Mesenteric fat pad (tissue), 1 donor: ENCODE measurements at places on chromosomes 7 and 10. TPM values are rescaled to one million over a fixed set of nuclear protein-coding genes. Genes with fewer than 3 reads are reported as not detected.

DNA sequence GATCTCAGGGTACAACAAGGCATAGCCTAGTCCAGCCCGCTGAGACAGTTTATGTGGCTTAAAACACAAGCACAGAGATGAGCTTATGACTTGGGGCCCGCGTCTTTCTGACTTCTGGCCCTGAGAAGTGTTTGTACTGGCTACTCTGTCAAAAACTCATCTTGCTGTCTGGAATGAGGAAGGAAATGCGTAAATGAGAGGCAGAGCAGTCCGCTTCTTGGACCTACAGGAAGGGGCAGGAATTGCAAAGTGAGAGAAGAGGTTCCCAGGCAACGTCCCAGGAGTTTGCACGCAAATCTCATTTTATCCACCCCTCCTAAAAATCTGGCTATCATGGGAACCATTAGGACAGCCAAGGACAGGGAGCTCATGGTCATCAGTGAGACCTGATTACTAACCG, 5.5 kb downstream of the ANXA11 start:
- DNase-seq: no peak

- DNase-seq: no peak
These were observed 46.2 kb downstream of the CHST3 start for GRCh38 chr10:72010234-72010973.

- DNase-seq: no peak
These were observed 77.1 kb downstream of the KCNMA1 start for GRCh38 chr10:77560471-77560870.

DNA sequence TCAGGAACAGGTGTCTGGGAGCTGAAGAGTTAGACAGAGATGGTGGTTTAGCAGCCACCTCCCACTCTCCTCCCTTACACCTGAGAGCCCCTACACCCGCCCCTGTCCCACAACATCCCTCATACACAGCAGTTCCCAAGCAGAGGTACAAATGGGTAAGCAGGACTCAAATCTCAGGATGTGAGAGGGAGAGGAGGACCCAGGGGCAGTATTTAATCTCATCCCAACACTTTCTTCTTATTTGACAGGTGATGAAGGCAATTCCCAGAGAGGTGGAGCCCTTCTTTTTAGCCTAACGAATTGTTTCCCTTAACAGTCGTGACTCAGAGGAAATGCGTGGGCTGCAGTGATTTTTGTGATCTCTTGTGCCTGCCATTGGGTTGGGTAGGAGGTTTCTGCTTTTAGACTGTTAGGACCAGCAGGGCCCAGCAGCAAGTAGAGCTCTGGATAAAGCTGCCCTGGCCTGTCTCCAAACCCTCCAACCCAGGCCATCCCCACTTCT, 191.3 kb downstream of the HECW1 start:
- DNase-seq: no peak

DNA sequence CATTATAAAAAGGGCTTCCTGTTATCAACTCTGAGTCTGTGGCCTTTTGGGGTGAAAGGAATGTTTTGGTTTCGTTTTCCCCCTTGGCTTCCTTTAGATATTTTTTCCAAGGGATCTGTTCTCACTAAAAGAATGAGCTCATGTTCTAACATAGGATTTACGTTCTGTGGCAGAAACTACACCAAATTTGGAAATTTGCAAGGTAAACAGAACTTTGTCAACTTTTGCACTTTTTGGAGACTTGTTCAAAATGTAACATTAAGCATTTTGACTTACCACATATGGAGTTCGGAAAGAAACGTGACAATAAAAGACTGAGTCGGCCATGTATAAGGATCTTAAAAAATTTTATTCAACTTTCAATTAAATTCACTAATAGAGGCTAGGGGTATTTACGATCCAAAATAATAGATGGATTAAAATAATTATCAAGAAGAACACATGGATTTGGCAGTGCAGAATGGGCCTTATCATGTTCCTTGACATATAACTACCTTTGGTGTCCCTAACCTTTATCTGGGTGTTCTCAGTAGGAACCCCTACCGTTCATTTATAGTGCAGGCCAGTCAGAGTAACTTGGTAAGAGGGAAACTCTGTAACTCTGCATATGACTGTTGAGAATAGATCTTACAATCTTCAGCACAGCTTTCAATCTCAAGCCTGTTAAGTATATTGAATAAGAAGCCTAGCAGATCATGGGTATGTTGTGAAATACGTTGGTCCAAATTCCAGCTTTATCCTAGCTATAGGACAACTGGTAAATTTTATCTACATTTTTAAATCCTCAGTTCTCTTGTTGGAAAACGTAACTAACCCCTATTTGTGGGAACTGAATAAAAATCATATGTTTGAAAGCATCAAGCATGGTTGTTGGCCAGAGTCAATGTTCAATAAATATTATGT, 11.8 kb downstream of the CPED1 start:
- DNase-seq: no peak

ANKRD61 gene
- 0.45 TPM for total RNA-seq

HYAL4 gene
- total RNA-seq: not detected
